ENCODE measurements at places on chromosomes 4 and X.
A peak's percentile ranks its signal among the peaks of the same experiment; 100 is the strongest.

DNA sequence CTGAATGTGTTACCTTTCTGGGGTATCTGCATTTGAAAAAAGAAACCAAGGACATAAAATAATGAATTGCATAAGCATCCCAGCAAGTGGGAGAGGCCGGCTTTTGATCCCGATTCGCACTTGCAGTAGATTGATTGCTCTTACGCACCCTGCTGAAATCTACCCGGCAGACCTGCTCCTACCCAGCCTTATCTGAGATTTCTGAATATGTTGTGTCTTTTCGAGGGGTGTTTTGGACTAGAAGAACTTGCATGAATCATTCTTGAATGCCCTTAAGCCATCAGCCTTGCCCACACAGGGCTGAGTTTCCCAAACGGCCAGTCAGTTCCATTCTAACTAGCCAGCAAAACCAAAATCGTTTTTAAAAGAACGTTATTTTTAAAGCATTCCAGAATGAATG lies 174.4 kb upstream of the BCOR start:
- no peak for DNase-seq

GRCh38 chrX:121010218-121010617 lies 24.7 kb upstream of the CT47A1 start:
- DNase-seq: no peak

DNA sequence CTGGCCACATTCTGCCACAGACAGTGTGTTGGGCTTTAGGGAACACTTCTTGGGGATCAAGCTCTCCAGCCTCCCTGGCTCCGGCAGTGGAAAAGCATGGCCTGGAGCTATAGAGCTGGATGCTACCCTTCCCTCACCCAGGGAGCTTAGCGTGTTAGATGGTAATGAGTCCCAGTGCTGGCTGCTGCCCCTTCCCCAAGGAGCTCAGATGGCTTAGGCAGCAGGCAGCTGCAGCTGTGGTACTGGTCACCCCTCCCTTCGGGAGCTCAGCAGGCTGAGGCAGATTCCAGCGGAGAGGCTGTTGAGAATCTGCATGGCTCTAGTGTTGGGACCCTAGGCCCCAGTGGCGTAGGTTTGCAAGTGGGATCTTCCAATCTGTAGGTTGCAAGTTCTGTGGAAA lies 19.5 kb downstream of the TMEM144 start:
- no peak for DNase-seq

DNA sequence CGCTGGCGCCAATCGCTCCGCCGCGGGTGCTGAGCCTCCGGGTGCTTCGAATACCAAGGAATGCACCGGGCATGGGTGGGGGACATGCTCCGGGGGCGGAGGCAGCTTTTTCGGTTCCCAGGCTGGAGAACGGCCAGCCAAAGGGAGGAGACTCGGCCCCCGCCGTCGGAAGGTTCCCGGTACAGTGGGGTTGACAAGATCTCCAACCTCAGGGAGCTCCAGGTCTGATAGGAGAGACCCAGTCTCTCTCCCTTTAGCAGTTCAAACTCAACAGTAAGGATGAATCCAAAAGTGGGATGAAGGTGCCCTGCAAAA lies 29.1 kb upstream of the BCORL1 start:
- no peak for DNase-seq

GRCh38 chr4:100076753-100077152 lies 113.5 kb downstream of the DDIT4L start:
- DNase-seq: no peak

DNA sequence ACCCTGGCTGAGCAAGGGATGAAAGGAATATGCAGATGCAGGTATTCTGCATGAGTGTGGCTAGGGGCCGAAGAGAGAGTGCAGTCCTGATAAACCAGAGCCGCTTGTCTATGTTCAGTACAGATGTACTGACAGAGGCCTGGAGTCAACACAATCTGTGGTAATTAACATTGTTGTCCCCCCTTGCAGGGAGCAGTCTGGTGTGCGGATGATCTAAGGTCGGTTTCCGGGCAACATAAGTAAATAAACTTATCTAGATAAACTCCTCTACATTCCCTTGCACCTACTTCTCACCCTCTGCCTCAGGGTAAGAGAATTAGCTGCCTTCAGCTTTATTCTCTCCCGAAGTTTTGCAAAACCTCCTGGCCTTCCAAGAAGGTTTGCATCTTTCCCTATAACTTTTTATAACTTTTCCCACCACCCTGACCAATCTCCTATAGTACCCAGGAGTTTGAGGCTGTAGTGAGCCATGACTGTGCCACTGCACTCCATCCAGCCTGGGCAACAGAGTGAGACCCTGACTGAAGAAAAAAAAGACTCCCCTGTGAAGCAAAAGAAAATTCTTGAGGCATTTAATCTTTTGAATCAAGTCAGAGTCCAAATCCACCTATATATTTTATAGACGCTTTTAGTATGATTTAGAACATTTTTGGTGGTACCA lies 26.6 kb downstream of the SNX25 start:
- no peak for DNase-seq

DNA sequence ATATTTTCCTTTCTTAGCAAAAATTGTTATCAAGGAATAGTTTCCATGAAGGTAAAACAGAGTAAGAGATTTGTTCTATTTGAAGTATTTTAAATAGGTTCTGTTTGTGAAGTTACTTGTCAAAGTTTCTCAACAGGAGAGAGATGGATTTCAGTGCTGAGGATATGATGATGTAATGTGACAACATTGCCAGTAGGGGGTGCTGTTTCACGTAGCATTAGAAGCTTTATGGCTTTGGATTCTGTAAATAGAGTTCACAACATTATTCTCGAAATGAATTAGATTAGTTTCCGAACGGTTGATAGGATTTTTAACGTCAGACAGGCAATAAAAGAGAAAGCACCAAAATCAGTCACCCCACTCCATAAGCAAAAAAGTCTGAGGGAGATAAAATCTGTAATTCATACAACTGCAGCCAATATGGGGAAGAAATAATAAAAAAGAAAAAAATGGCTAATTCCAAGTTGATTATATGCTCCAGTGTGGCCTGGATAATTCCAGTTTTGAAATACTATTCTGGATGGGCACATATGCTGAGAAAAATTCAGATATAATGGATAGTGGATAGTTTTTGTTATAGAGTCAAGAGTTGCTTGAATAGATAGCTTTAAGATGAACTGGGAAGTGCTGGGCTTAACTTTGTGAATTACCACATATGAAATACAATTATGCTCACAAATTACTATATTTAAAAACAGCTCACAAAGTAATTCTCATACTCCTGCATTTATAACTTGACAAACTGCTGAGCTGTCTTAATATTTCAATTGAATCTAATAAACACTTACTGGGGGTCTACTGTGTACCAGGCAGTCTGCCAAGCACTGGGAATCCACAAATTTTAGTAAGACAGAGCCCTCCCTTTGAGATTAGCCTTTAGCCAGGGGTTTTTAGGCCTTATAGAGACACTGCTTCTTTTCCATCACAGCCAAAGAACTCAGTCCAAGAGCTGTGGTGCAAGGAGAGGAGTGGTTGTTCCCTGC lies 109.1 kb downstream of the GPAT3 start:
- peak; percentile 51 for DNase-seq

DNA sequence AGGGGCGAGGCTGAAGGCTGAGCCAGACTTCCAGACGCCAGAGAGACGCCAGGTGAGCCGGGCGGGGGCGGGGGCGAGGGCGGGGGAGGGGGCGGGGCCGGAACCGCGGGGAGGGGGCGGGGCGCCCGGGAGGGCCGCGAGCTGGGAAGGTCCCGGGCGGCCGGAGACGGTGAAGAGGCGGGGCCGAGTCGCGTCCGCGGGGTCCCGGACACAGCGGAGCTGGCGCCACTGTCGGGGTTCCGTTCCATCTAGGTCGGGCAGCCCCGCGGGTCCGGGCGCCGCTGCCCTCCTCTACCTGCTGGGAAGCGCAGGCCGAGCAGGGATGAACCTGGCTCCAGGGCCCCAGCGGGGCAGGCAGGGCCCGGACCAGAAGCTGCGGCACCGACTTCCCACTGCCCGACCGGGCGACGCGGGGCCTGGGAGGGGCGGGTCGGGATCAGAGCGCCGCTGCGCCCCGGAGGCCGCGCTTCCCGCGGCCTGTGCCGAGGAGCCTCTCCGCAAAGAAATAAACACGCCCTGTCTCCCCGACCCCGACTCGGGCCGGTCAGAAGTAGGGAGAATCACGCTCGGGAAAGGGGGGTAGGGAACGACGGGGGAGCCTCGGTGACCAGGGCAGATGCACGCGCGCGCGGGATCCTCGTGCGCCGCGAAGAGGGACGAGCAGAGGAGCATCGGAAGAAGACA lies 10.6 kb downstream of the HMX1 start:
- no peak for DNase-seq

- DNase-seq: no peak
These were observed 2.9 kb downstream of the TBC1D9 start for GRCh38 chr4:140753329-140753728.

DNA sequence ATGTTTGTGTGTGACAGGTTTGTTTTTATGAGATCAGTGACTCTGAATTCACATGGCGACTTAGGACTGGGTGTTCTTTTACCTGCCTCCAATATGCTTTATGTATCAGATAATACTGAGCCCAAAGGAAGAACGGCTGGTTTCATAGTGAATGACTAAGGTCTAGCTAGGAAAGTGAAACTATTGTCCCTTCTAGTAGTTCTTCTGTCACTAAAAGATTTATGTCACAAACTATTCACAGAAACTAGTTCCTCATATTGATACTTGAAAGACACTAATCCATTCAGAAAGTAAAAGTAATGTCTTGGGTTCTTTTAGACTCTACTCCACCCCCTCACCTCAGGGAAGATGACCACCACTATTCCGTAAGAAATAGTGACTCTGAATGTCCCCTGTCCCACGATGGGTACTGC lies 81.7 kb downstream of the EGF start:
- DNase-seq: no peak

DNA sequence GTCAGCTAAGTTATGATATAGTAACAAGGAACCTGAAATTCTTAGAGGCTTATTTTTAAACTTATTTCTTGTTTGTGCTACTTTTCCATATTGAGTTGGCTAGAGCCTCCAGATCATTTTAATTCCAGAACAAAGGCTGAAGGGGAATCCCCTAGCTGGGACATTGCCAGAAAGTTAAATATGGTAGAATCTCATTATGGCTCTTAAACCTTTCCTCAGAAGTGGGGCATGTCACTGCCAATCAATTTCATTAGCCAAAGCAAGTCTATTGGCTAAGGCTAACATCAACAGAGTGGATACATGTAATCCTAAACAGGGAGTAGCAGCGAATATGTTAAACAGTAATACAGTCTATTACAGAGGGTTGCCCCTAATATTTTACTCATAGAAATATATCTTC lies 47.0 kb downstream of the FTHL17 start:
- no peak for DNase-seq

- DNase-seq: no peak
These were observed 1460.8 kb downstream of the RAPGEF2 start for GRCh38 chr4:160563552-160564282.

GRCh38 chr4:152112190-152112589 lies 351.4 kb upstream of the GATB start:
- DNase-seq: no peak

GRCh38 chr4:181504924-181505323 lies 738.3 kb upstream of the TENM3 start:
- DNase-seq: no peak

GRCh38 chr4:1589098-1589497 lies 95.0 kb downstream of the FAM53A start:
- no peak for DNase-seq

GRCh38 chrX:30806187-30806728 lies 82.8 kb downstream of the TAB3 start:
- no peak for DNase-seq

GRCh38 chr4:138114434-138114833 lies 127.7 kb downstream of the SLC7A11 start:
- no peak for DNase-seq

- no peak for DNase-seq
These were observed 22.0 kb downstream of the NDNF start for GRCh38 chr4:121050300-121050699.

DNA sequence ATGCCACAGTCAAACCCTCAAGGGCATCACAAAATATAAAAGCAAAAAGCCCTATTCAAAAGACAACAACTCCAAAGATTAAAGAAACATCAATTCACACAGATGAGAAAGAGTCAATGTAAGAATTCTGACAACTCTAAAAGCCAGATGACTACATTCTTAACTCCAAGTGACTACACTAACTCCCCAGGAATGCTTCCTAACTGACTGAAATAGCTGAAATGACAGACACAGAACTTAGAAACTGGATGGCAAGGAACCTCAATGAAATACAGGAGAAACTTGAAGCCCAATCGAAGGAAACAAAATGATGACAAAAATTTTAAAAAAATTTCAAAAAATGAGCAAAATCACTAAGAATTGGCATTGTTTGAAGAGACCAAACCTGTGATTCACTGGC lies 1047.6 kb upstream of the PCDH10 start:
- DNase-seq: no peak
